ENCODE measurements at places on chromosomes 1 and 21.

GRCh38 chr21:17512253-17513213 is at the start of gene CXADR:
Gene CXADR (plus strand): TSS chr21:17513043. CDS start chr21:17513130, 87 bp downstream.
- DNase-seq = peak; percentile 90

DNA sequence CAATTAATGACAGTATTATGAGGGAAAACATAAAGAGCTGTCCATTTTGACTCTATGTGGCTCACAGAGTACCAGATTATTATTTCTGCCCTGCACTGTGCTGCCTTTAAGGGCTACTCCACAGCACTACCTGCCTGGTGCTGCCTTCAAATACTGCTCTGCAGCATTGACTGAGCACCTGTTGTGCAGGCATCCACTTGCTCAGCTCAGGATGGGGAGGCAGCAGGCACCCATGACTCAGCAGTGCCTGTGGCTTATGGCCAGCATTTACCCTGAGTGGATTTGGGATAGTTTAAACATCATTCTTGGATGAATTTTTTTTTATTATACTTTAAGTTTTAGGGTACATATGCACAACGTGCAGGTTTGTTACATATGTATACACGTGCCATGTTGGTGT is 953 bp upstream of the KPRP start:
- DNase-seq = no peak

GRCh38 chr1:26728645-26729044 is 32.8 kb downstream of the ARID1A start:
- DNase-seq = no peak

DNA sequence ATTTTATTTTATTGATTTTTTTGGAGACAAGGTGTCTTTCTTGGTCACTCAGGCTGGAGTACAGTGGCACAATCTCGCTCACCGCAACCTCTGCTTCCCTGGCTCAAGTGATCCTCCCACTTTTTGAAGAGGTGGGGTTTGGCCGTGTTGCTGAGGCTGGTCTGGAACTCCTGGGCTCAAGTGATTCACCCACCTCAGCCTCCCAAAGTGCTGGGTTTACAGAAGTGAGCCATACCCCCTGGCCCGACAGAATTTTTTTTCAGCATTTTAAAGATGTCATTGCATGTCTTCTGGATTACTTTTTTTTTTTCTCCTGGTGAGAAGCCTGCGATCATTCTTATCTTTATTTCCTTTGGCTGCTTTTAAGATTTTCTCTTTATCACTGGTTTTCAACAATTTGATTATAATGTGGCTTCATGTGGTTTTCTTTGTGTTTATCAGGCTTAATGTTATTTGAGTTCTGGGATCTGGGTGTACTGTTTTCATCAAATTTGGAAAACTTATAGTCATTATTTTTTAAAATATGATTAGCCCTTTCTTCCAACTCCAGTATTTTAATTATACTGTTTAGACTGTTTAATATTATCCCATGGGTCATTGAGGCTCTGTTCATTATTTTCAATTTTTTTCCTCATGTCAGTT is 23.1 kb upstream of the PTBP2 start:
- no peak for DNase-seq

DNA sequence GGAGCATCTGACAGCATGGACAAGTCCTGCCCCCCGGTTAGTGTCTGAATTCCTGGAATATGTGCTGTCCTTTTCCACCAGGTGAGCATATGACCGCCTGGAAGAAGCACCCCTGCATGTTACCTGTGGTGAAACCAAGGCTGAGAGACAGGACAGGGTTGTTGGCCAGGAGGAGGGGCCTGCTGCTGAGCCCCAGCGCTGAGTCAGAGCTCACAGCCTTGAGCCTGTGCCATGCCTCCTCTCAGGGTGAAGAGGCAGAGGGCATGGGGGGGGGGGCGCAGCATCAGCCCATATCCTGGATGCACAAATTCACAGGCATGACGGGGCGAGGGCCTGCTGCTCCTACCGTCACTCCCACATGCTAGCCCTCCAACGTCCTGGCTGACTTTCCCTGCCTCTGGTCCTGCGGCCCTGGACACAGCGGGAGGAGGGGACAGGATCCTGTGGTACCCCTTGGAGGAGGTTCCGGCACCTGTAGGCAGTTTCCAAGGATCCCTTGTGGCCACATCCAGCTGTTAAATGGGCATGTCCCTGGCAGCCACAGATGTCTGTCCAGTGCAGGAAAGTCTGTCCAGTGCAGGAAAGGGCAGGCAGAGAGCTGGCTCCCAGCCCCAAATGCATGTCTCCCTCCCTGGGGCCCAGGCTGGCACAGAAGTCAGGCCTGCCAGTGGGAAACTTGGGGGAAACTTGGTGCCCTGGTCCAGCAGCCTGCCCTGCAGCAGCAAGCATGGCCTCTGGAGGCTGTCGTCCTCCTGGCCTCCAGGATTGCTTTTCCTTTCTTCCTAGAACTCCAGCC is 23.9 kb downstream of the TTC34 start:
- no peak for DNase-seq

DNA sequence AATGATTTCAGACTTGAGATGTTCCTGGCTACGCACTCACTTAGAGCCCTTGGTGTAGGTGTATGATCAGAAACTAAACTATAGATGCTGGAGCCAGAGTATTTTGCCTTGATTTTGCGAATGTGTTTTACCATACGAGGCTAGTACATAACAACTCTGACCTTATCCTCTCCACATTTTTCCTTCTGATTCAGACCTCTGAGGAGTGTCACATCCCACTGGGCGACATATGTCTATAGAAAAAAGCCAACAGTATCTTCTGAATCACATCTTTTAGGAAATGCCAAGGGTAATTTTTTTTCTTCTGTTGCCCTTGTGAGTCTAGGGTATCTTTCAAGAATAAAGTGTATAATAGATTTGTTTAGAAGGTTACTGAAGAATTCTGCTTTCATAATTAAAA is 49.6 kb downstream of the AK4 start:
- no peak for DNase-seq

DNA sequence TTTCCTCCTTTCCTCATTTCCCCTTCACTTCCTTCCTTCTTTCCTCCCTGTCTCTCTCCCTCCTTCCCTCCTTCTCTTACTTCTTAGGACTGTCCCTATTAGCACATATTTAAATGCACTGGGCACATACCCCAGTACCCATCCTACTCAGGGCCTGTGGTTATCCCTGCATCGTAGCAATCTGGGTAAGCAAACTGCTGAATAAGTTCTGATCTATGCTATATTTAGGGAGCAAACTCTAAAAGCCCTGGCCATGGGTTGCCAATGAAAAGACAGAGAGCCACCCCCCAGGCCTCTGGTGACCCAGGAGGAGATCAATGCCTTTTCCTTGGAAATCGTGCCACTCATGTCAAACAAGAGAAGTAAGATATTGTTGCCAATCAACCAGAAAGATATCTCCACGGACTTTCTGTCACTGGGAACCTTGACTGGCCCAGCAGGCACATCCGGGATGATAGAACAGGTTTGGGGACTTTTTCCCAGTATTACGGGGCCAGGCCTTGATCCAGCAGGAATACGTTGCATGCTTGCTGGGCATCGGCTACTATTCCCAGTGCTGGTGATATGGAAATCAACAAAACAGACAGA is 5.4 kb downstream of the FAM3B start:
- DNase-seq = no peak

- DNase-seq = no peak
Observed at GRCh38 chr1:30332116-30333094, 391.0 kb downstream of the MATN1 start.

DNA sequence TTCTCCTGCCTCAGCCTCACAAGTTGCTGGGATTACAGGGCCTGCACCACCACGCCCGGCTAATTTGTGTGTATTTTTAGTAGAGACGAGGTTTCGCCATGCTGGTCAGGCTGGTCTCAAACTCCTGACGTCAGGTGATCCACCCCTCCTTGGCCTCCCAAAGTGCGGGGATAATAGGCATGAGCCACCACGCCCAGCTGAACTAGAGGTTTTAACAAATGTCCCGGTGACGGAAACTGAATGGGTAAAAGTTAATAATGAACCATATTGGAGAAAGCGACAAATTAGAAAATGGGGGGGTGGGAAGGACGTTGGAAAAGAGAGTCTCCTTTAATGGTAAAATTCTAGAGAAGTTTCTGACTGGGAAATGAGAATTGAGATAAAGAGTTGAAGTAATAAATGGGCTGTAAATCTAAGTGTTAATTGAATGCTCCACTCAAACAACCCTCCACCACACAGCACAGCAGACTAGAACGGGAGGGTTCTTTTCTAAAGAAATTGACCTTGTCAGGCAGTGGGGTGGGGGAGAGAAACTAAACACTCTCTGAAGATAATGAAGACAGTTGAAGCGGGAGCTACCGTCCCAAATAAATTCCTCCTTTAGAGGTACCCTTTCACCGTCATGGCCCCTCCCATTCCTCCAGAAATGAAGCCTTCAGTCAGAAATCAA is 46.9 kb upstream of the PUM1 start:
- no peak for DNase-seq

DNA sequence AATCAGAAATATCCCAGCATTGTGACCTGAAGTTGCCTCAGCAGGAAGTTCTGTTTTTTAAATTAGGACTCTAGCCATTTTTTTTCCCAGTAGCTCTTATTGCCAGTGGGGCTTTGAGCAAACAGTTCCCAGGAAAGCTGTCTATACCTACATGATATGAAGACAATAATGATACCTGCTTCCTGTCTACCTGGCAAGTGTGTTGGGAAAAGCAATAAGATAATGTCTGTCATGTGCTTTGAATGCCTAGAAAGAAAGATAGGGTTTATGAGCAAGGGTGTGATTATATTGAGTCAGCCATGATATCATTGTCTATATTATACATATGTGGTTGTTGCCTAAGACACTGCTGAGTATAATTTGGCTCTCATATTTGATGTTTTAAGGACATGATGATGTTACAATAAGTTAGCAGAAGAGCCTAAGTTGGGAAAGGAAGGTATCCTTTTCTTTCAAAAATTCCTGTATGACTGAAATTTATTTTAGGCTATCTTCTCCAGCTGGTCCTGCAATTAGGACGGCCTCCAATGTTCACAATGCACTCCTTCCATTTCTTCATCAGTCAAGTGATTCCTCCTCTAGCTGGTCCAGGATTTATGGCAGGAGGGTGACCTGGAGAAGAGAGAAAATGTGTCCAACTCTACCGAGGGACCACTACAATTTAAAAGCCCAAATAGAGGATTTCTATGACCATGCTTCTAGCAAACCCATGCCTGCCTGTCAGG is 99.6 kb upstream of the CDC42BPA start:
- peak; percentile 50 for DNase-seq

GRCh38 chr1:60705026-60705425 is 377.3 kb upstream of the NFIA start:
- no peak for DNase-seq

Measured in NCI-H2081 (cell line).